ENCODE measurements at places on chromosomes 13 and 19.

GRCh38 chr19:42191855-42192254 is 25.6 kb downstream of the DEDD2 start:
- no peak for DNase-seq

- no peak for DNase-seq
These were observed 19.1 kb upstream of the AKAP8 start for GRCh38 chr19:15398501-15399233.

GRCh38 chr13:41411522-41411921 is 45.8 kb upstream of the RGCC start:
- no peak for DNase-seq

- DNase-seq: no peak
These were observed 740 bp downstream of the ELAVL3 start for GRCh38 chr19:11479898-11480714.

GRCh38 chr19:49631610-49632192 is 8.2 kb downstream of the RRAS start:
- no peak for DNase-seq

All from amygdala (tissue), 56 donors.